ENCODE measurements at places on chromosomes 3 and 15. TPM values are rescaled to one million over a fixed set of nuclear protein-coding genes. Genes with fewer than 3 reads are reported as not detected.
A peak's percentile ranks its signal among the peaks of the same experiment; 100 is the strongest.

DNA sequence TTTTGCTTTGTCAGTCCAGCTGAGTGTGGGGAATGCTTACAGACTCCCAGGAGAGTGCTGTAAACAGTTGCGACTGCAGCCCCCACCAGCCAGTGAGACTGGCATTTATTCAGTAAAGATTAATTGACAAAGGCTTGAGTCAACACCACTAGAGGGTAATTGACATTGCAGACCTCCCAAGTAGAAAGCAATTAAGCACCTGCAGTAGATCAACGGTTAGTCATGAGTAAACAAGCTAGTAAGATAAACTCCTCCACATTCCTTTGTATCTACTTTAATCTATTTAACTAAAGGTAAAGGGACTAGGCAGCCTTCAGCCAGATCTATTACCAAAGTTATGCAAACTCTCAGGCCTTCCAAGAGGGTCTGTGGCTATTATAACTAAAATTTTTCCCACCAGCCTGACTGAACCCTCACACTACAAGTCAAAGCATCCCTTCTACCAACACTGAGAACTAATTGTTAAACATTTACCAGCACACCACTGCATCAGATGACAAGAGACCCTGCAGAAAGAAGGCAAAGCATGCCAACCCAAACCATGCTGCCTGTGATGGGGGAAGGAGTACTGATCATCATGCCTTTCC lies 30.5 kb upstream of the GALNT15 start:
- no peak for DNase-seq
- H3K36me3 ChIP-seq: no peaks in the 10 kb centered on the region

- peak overlapping the region; percentile 65 for H3K27ac ChIP-seq
- no peaks in the 10 kb centered on the region for H3K27me3 ChIP-seq
- no peaks in the 10 kb centered on the region for H3K4me1 ChIP-seq
Measured at GRCh38 chr15:24772686-24773373, 97.3 kb downstream of the NPAP1 start.

GRCh38 chr3:79284781-79285180 lies 483.0 kb downstream of the ROBO1 start:
- no peaks in the 10 kb centered on the region for H3K36me3 ChIP-seq
- no peaks in the 10 kb centered on the region for H3K4me1 ChIP-seq
- no peaks in the 10 kb centered on the region for H3K27me3 ChIP-seq
- H3K27ac ChIP-seq: no peak overlapping the region

GRCh38 chr3:66442254-66443117 lies 58.3 kb downstream of the LRIG1 start:
- H3K4me3 ChIP-seq: no peak overlapping the region
- no peaks in the 10 kb centered on the region for H3K27me3 ChIP-seq
- peak; percentile 92 for DNase-seq
- peak overlapping the region; percentile 79 for H3K27ac ChIP-seq

GRCh38 chr3:30747771-30748281 lies 141.4 kb downstream of the TGFBR2 start:
- H3K36me3 ChIP-seq: no peaks in the 10 kb centered on the region
- H3K4me1 ChIP-seq: peaks cover 21% of the 10 kb centered on the region
- peak overlapping the region; percentile 20 for H3K27ac ChIP-seq
- H3K4me3 ChIP-seq: no peak overlapping the region
- peak; percentile 69 for DNase-seq
- H3K27me3 ChIP-seq: no peaks in the 10 kb centered on the region

DNA sequence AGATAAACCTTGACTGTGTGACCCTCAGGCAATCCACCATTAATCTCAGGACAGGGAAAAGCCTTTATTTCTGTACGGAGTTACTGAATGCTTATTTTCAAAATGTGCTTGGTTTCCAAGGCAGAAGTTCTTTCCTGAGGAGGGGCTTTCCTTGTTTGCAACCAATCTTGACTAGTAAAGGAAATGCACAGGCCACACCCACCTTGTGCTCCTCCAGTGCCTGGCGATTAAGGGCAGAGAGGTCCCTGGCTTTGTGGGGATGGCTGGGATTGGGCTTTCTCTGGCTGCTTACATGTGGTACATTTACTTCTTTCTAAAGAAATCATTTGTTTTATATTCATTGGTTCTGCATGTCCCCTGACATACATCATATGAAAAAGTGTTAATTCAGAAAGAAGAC lies 47.8 kb downstream of the ZNF621 start:
- H3K27ac ChIP-seq: no peak overlapping the region
- DNase-seq: no peak
- H3K36me3 ChIP-seq: no peaks in the 10 kb centered on the region
- H3K27me3 ChIP-seq: peaks cover 2% of the 10 kb centered on the region
- H3K4me3 ChIP-seq: no peak overlapping the region
- H3K4me1 ChIP-seq: no peaks in the 10 kb centered on the region

DNA sequence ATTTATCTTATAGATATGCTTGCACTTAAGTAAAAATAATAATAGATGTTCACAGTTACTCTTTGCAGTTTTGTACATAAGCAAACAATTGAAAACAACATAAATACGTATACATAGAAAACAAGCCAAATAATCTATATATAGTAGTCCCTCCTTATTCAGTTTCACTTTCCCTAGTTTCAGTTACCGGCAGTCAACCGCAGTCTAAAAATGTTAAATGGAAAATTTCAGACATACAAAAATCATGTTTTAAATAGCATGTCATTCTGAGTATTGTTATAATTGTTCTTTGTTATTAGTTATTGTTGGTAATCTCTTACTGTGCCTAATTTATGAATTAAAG lies 262.0 kb downstream of the CGGBP1 start:
- no peak overlapping the region for H3K4me3 ChIP-seq
- no peaks in the 10 kb centered on the region for H3K4me1 ChIP-seq
- no peak for DNase-seq
- H3K27me3 ChIP-seq: peaks cover 26% of the 10 kb centered on the region
- no peaks in the 10 kb centered on the region for H3K36me3 ChIP-seq
- H3K27ac ChIP-seq: no peak overlapping the region

DNA sequence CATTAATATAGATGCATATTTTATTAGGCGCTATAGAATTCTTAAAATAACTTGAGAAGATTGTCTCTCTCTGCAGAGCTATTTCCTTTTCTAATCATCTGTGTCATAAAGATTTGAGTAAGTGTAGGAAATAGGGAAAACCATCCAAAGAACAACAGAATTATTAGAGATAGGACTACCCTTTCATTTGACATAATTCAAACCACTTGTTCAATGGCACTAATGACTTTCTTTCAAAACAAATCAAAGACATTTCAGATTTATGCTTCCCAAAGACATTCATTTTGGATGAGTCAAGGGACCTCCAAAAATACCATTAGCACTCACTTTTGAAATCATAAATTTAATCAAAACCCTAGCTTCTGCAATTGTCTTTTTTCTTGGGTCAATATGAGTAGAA lies 29.5 kb downstream of the PRICKLE2 start:
- no peak overlapping the region for H3K27ac ChIP-seq
- H3K4me1 ChIP-seq: peaks cover 8% of the 10 kb centered on the region
- no peak overlapping the region for H3K4me3 ChIP-seq
- DNase-seq: peak; percentile 35
- no peaks in the 10 kb centered on the region for H3K36me3 ChIP-seq
- H3K27me3 ChIP-seq: no peaks in the 10 kb centered on the region

GRCh38 chr15:38674448-38674847 lies 109.8 kb upstream of the RASGRP1 start:
- peaks cover 14% of the 10 kb centered on the region for H3K27me3 ChIP-seq
- no peak for DNase-seq
- no peak overlapping the region for H3K4me3 ChIP-seq
- no peak overlapping the region for H3K27ac ChIP-seq
- H3K36me3 ChIP-seq: no peaks in the 10 kb centered on the region
- no peaks in the 10 kb centered on the region for H3K4me1 ChIP-seq

DNA sequence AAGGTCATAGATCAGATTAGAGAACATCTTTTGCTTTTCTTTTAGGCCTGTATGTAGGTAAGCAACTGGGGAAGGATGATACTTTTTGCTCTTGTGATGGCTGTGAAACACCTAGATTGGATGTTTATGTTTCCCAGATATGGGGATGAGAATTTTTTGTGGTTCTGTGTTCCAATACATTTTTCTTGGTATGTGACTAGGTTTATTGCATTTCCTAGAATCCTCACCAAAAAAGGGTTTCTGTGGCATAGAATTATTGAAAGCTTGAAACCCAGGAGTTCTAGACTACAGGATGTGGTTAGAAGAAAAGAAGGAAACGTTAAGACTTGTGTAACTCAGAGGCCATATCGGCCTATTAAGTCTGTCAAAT lies 25.8 kb downstream of the OXNAD1 start:
- no peaks in the 10 kb centered on the region for H3K27me3 ChIP-seq
- no peak for DNase-seq
- H3K27ac ChIP-seq: no peak overlapping the region
- H3K36me3 ChIP-seq: peaks cover 6% of the 10 kb centered on the region
- H3K4me1 ChIP-seq: peaks cover 2% of the 10 kb centered on the region

DNA sequence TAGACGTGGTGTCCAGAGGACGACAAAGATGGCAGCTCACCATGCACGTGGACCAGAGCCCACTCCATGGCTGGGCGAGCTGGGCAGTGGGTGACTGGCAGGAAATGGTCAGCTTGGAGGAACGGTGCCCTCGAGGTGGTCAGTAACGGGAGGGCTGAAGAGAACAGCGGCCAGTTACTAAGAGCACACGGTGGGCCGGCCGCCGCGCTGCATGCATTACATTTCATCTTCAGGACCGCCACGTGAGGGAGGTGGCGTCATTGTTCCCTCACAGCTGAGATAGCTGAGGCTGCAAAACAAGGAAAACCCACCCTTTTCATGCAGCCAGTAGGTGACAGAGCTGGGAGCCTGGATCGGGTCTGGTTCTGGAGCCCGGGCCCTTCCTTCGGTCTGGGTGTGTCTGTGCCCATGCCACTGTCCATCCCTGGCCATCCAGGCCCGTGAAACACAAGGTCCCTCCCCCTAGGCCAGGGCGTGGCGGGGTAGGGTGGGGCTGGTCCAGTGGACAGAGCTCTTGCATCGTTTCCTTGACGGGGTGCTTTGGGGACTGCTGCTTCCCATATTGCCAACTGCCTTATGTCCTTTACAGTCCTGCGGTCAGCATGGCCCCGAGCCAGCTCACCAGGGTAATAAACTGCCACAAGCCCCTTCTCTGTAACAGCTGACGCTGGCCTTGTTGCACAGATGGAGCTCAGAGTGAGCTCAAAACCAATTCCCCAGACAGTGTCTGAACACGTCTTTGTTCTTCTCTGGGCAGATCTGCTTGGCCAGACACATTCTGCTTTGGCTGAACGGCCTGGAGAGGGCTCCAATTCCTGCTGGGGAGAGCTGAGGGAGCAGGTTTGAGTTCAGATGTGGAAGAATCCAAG lies 51.8 kb downstream of the RGMA start:
- H3K27me3 ChIP-seq: no peaks in the 10 kb centered on the region
- H3K36me3 ChIP-seq: no peaks in the 10 kb centered on the region
- H3K27ac ChIP-seq: no peak overlapping the region
- no peak for DNase-seq

DNA sequence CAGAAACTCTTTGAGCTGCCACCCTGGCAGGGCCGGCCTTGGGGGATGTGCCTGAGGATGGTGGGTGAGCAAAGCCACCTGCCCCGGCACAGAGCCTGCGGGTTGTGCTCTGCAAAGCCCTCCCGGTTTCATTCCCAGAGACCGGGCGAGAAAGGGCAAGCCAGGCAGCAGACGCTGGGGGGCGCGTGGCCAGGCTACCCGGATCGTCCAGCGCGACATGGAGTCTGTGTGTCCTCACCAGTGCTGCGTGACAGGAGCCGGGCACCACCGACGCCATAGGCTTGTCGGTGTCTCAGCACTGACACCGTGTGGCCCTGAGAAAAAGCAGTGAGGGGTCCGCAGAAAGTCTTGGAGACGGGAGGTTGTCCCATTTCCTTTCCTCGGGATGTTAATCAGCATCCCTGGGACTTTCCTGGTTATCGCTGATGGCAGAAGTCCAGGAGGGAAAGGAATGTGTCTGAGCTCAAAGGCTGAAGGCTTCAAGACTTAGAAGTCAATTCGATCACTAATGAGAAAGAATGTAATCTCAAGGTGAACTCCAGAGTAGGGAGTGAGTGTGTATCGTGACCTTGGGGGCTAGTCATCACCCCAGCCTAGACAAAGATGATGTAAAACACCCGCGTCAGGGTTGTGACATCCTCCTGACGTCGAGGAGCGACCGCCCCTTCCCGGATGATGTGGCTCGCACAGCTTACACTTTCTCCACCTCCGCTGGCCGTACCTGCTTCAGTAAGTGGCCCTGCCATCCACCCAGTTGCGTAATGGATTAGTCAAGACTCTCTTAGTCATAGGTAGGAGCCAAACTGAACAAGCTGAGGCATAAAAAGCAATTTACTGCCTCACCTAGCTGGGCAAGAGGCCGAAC lies 36.3 kb upstream of the PLA2G4E start:
- DNase-seq: peak; percentile 84
- peak overlapping the region; percentile 3 for H3K4me3 ChIP-seq
- no peaks in the 10 kb centered on the region for H3K36me3 ChIP-seq
- H3K27ac ChIP-seq: no peak overlapping the region

DNA sequence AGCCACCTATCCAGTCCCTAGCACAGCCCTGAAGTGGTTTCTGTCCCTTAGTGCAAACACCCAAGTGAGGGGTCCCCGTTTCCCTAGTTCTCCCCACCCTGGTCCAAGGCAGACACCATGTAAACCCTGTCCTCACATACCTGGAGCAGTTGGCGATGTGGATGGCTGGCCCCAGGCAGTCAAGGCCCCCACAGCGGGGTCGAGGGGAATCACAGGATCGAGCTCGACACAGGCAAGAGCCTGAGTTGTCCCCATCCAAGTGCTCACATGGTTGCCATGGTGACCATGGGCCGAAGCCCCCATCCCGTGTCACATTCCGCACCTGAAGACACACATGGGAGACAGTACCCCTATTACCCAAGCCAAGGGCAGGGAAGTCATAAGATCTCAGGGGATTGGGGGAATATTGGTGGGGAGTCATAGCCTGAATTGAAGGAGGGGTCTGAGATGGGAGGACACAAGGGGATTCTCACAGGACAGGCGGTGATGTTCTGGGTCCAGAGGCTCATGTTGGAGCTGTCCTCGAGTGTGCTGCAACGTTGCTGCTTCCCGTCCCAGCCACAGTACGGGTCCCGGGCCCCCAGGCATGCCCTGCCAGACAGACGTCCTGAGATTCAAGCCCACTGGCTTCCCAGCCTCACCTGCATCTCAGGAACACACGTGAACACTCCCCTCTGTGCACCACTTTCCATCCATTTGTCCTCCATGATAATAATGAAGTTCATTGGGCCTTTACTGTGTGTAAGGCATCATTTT lies 112.1 kb downstream of the SEMA5B start:
- H3K4me1 ChIP-seq: no peaks in the 10 kb centered on the region
- no peak overlapping the region for H3K4me3 ChIP-seq
- no peak overlapping the region for H3K27ac ChIP-seq
- no peaks in the 10 kb centered on the region for H3K36me3 ChIP-seq
- peaks cover 15% of the 10 kb centered on the region for H3K27me3 ChIP-seq

GRCh38 chr15:39474657-39475056 lies 106.2 kb upstream of the THBS1 start:
- H3K4me1 ChIP-seq: peaks cover 14% of the 10 kb centered on the region
- peak; percentile 78 for DNase-seq

DNA sequence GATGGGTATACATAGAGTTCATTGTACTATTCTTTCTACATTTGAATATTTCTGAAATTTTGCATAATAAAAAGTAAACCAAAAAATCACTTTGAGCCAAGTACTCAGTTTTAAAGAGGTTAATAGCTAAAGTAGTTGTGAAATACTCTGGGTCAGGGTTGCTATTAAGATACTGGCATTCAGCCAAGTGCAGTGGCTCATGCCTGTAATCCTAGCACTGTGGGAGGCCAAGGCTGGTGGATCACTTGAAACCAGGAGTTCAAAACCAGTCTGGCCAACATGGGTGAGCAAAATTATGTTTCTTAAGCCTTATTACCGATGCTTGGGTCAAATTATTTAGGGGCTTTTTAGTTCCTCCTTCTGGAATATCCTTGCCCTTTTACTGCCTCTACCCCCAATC lies 122.0 kb upstream of the MELTF start:
- H3K36me3 ChIP-seq: no peaks in the 10 kb centered on the region
- no peak overlapping the region for H3K27ac ChIP-seq
- no peak for DNase-seq

The ITGA11 gene
- 1.0 TPM for polyA plus RNA-seq

The GRIP2 gene
- not detected for polyA plus RNA-seq

The IGSF10 gene
- polyA plus RNA-seq: not detected

The ENTPD3 gene
- polyA plus RNA-seq: 0.03 TPM

The KIF15 gene
- 1.6 TPM for polyA plus RNA-seq
